ENCODE measurements at places on chromosomes 3 and 15.

DNA sequence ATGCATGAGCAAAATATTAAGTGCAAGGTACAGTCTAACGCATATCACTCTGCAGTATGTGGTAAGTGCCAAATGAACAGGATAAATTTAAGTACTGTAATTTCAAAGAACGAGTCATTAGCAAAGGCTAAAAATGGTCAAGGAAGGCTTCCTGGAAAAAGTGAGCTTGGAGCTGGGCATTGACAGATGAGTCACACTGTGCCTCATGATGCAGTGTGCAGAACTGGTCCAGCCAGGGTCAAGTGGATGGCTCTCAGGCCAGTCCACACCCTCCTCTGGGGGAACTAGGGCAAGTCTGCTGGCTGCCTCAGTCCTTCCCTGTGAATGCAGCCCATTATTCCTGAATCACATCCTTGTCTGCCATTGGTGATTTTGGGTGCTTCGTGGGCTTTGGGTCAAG lies 76.3 kb downstream of the CACNA1D start:
- DNase-seq = no peak

GRCh38 chr3:124812291-124813265 lies 74.6 kb downstream of the ITGB5 start:
- peak; percentile 97 for DNase-seq

GRCh38 chr3:137669519-137670060 lies 94.5 kb upstream of the SOX14 start:
- no peak for DNase-seq

DNA sequence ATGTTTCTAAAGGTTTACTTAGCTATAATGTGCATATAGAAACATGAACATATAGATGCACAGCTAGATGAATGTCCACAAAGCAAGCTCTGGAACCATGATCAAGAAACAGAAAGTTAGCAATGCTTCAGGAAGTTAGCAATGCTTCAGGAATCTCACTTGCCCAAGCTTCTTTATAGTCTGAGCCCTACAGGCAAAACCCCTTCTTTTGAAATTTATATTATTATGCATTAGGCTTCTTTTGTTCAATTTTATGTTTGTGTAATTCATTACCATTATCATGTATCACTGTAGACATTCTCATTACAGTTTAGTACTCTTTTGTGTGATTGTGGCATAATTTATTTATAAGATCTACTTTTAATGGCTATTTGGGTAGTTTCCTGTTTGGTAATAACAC lies 286.4 kb upstream of the BCHE start:
- DNase-seq = no peak

- peak; percentile 88 for DNase-seq
Observed at GRCh38 chr3:196268284-196269163, 19.0 kb downstream of the PCYT1A start.

GRCh38 chr3:165196577-165197480 lies 645 bp upstream of the SLITRK3 start:
- DNase-seq = peak; percentile 3

DNA sequence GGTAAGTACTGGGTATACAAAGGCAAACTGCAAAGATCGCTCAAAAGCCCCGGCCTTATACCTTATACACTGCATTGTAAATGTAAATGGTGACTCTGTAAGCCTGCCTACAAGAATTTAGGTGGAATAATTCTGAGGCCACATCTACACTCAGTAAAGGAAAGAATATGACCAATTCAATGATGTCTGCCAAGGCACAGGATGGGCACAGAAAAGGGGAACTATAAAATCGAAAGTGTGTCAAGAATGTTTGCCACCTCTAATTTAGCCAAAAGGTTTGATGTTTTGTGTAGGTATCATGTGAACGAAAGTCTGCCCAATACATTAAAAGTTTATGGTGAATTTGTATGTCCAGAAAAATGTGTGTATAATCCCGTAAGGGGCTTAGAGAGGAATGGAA lies 96.1 kb downstream of the FOXP1 start:
- DNase-seq = no peak

DNA sequence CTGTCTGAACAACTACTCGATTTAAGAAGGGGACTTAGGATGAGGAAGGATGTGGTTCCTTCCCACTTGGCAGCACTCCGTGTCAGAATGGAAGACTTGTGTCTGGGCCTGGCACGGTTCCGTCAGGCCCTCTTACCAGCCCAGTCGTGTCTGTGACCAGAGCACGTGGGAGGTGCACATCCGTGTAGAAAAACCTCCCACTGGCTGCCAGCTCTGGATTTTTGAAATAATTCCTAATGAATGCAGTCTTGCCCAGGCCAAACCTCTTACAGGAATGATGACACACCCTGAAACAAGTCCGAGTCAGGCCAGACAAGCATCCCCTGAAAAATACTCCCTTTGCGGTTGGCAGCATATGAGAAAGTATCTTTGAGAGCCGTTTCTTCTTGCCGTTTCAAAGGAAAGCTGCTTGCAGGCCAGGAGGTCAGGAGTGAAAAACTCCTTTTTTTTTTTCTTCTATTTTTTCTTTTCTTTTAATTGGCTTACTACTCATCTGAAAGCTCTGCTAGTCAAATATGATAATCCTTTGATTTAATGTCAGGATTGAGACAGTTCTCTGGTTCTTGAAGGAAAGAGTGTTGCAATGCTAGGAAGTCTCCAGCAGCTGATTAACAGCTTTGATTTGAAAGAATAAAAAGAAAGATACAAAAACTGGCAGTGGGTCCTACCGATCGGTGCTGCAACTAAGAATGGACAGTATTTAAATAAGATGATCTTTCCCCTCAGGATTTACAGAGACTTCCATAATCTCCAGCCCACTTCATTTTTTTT lies 19.8 kb downstream of the IL1RAP start:
- DNase-seq = peak; percentile 76

GRCh38 chr3:183654727-183655126 lies 19.3 kb downstream of the KLHL24 start:
- DNase-seq = no peak
